ENCODE measurements at places on chromosomes 5 and 9. TPM values are rescaled to one million over a fixed set of nuclear protein-coding genes. Genes with fewer than 3 reads are reported as not detected.

GRCh38 chr5:135382106-135382790 lies 16.8 kb downstream of the MACROH2A1 start:
- DNase-seq = no peak

- peak; percentile 49 for DNase-seq
Observed at GRCh38 chr5:111511174-111511830, 1.0 kb downstream of the STARD4 start.

DNA sequence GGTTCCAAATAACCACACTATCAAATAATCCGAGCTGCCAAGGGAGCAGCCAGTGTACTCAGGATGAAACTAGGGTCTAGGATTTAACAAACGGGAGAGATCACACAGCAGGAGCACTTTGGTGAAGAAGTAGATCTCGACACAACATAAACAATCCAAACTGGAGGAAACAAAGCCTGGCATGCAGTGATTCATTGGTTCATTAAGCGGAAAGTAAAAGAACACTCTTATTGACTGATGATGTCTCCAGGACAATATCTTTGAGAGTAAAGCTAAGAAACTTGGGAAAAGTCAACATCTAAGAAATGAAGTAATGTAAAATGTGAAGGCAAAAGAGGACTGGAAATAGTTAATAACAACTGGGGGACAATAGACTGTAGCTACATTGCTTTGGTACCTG lies 1478.3 kb upstream of the CDH9 start:
- no peak for DNase-seq

- no peak for DNase-seq
Observed at GRCh38 chr5:42638972-42639371, 117.6 kb upstream of the CCDC152 start.

Gene TMEM171
- polyA plus RNA-seq = 1.9 TPM

All from fibroblast of lung (primary cell).